Colonic mucosa (tissue), 4 donors: ENCODE measurements at places on chromosomes 13 and 19. TPM values are rescaled to one million over a fixed set of nuclear protein-coding genes. Genes with fewer than 3 reads are reported as not detected.

DNA sequence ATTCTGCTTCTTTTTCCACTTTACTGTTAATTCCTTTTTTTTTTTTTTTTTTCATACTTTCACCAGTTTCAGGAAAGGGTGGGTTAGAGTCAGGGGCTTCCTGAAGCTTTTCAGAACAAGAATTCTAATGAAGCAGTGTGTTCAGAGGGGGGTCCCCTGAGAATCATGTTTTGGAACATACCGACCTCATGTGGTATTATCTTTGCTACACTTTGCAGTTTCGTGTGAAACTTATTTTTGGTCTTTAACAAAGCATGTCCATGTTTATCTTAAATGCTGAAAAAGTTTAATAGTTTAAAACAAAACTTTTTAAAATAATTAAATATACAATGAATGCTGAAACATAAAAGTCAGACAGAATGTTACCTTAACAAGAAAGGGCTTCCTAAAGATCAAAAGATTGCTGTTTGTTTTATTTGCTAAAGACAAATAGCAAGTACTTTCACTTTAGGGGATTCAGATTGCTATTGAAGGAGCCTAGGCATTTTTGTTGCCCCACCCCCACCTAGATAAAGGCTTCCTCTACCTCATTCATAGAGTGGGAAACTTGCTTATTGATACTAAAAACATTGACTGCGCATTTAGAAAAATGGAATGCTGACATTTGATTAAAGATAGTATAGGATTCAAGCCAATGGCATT, 21.1 kb upstream of the POMP start:
- no peaks in the 10 kb centered on the region for H3K36me3 ChIP-seq
- DNase-seq: no peak
- H3K4me1 ChIP-seq: no peaks in the 10 kb centered on the region
- H3K27me3 ChIP-seq: no peaks in the 10 kb centered on the region

GRCh38 chr13:74778087-74778486, 643.9 kb upstream of the KLF12 start:
- H3K36me3 ChIP-seq: no peaks in the 10 kb centered on the region
- no peaks in the 10 kb centered on the region for H3K27me3 ChIP-seq
- H3K4me3 ChIP-seq: no peak overlapping the region
- DNase-seq: no peak

GRCh38 chr19:4593409-4593851, 33.9 kb upstream of the SEMA6B start:
- no peak for DNase-seq
- H3K4me1 ChIP-seq: no peaks in the 10 kb centered on the region
- no peak overlapping the region for H3K27ac ChIP-seq
- no peaks in the 10 kb centered on the region for H3K36me3 ChIP-seq
- no peak overlapping the region for H3K4me3 ChIP-seq

DNA sequence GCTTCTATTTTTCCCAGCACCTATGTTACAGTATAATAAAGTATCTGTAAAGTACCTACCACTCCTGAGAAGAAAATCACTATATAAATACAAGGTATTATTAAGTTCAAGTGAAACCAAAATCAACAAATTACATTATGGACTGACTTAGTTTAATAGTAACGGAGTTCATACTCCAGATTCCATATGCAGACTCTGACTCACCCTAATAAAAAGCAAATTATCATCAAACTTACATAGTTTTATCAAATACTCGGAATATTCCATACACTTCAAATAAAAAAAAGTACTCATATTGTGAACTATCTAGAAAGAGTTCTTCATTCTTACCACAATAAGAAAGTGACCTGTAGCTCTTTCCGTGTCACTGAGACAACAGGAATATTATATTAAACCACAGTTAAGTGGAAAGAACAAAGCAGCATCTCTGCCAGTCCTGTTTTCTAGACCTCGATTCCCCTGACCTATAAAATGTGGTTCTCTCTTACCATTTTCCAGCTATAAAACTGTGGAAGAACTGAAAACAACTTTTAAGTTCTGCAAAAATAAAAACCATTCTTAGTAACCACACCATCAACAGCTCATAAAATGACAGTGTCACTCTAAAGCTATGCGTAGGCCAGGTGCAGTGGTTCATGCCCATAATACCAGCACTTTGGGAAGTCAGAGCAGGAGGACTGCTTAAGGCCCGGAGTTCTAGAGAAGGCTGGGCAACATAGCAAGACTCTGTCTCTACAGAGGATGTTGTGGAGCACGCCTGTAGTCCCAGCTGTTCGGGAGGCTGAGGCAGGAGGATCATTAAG, 42.6 kb downstream of the USP12 start:
- H3K4me3 ChIP-seq: no peak overlapping the region
- no peak for DNase-seq
- no peaks in the 10 kb centered on the region for H3K27me3 ChIP-seq
- peaks cover 10% of the 10 kb centered on the region for H3K4me1 ChIP-seq
- no peak overlapping the region for H3K27ac ChIP-seq
- no peaks in the 10 kb centered on the region for H3K36me3 ChIP-seq

DNA sequence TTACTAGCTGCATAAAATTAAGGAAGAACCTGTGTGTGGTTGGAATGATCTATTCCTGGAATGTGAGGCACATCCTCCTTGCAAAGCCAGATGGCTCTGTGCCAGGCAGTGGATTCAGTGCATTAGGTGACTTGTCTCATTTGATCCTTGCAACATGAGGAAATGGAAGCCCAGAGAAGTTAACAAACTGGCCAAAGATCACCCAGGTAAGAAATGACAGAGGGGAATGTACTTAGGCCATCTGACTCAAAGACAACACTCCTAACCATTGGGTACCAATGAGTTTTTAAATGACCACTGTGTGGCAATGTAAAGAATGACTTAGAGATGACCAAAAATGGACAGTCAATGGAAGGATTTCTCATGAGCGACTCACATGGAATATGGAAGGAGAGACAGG, 114.2 kb upstream of the RXFP2 start:
- H3K4me1 ChIP-seq: no peaks in the 10 kb centered on the region
- H3K36me3 ChIP-seq: no peaks in the 10 kb centered on the region
- H3K27me3 ChIP-seq: no peaks in the 10 kb centered on the region
- no peak overlapping the region for H3K4me3 ChIP-seq

GRCh38 chr13:45518525-45519245, 53.9 kb downstream of the COG3 start:
- H3K27me3 ChIP-seq: no peaks in the 10 kb centered on the region
- H3K27ac ChIP-seq: no peak overlapping the region
- H3K4me1 ChIP-seq: no peaks in the 10 kb centered on the region
- no peak for DNase-seq
- H3K4me3 ChIP-seq: no peak overlapping the region

DNA sequence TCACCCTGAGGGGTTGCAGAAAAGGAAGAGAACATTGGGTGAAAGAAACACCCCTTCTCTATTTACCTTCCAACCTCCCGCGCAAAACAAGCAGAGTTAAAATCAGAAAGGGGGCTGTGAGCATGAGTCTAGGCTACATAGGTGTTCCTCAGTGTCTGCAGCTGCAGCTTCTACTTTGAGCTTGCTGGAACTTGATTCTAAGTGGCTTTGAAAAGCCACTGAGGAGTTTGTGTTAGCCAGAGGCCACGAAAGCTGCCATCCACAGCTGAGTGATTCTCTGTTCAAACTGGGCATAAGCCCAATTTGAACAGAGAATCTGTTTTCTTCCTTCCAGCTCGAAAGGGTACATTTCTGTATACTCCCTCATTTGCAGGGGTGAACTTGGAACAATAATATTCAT, 343.9 kb downstream of the PCDH9 start:
- DNase-seq: no peak
- no peak overlapping the region for H3K27ac ChIP-seq
- H3K4me1 ChIP-seq: no peaks in the 10 kb centered on the region
- no peaks in the 10 kb centered on the region for H3K27me3 ChIP-seq

- H3K36me3 ChIP-seq: no peaks in the 10 kb centered on the region
- no peaks in the 10 kb centered on the region for H3K27me3 ChIP-seq
- H3K4me3 ChIP-seq: no peak overlapping the region
Observed at GRCh38 chr19:7795555-7796161, 32.6 kb downstream of the CLEC4M start.

GRCh38 chr19:58304748-58305064, 471 bp upstream of the ERVK3-1 start:
- H3K36me3 ChIP-seq: no peaks in the 10 kb centered on the region
- H3K27ac ChIP-seq: peak overlapping the region; percentile 75
- DNase-seq: no peak
- peak overlapping the region; percentile 98 for H3K4me3 ChIP-seq

- H3K4me3 ChIP-seq: no peak overlapping the region
- H3K27me3 ChIP-seq: no peaks in the 10 kb centered on the region
- no peak overlapping the region for H3K27ac ChIP-seq
- H3K36me3 ChIP-seq: no peaks in the 10 kb centered on the region
- no peak for DNase-seq
- H3K4me1 ChIP-seq: no peaks in the 10 kb centered on the region
Observed at GRCh38 chr13:43493496-43494000, 293.2 kb downstream of the ENOX1 start.

DNA sequence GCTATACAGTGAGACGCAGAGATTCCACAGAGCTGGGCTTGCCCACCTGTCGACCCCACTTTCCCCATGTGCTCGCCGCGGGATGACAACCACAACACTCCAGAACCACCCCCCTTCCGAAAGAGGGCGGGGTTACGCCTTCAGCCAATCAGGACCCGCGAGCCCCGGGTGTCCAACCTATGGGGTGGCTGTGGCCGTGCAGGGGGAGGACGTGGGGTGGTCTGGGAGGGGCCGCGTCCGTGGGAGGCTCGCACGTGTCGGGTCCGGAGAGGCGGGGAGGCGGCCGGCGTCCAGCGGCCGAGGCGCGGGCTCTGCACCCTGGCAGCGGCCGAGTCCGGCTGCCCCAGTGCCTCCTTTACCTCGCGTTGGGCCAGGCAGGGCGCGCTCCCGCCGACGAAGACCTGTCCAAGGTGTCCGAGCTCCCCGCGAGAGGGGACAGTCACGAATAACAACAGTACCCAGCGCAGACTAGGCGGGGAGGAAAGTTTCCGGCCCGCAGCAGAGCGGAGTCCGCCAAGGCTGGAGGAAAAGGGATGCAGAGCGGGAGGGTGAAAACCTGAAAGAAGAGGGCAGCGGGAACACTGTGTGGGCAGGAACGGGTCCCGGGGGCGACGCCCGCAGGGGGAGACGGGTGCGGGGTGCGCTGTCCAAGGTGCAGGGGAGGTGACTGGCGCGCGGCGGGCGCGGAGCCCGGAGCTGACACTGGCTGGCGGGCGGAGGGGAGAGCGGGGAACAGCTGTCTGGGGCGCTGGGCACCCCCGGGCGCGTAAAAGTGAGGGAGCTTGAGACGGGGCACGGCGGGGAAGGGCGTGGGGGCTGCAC, 911 bp downstream of the ENOX1 start:
- DNase-seq: peak; percentile 71
- H3K4me1 ChIP-seq: peaks cover 3% of the 10 kb centered on the region
- peak overlapping the region; percentile 66 for H3K27ac ChIP-seq
- no peaks in the 10 kb centered on the region for H3K36me3 ChIP-seq
- peaks cover 9% of the 10 kb centered on the region for H3K27me3 ChIP-seq
- peak overlapping the region; percentile 50 for H3K4me3 ChIP-seq

GRCh38 chr13:112734696-112735547, 45.1 kb downstream of the ATP11A start:
- no peaks in the 10 kb centered on the region for H3K27me3 ChIP-seq
- H3K36me3 ChIP-seq: no peaks in the 10 kb centered on the region
- DNase-seq: no peak

- no peaks in the 10 kb centered on the region for H3K4me1 ChIP-seq
- H3K27ac ChIP-seq: no peak overlapping the region
- H3K4me3 ChIP-seq: no peak overlapping the region
- H3K36me3 ChIP-seq: no peaks in the 10 kb centered on the region
- no peaks in the 10 kb centered on the region for H3K27me3 ChIP-seq
- no peak for DNase-seq
Observed at GRCh38 chr13:84297251-84297650, 415.0 kb upstream of the SLITRK1 start.

GRCh38 chr13:93752541-93752940, 525.9 kb downstream of the GPC6 start:
- H3K27me3 ChIP-seq: no peaks in the 10 kb centered on the region
- no peak for DNase-seq
- H3K36me3 ChIP-seq: no peaks in the 10 kb centered on the region
- H3K27ac ChIP-seq: no peak overlapping the region
- no peak overlapping the region for H3K4me3 ChIP-seq

- H3K4me3 ChIP-seq: no peak overlapping the region
- DNase-seq: peak; percentile 20
- no peak overlapping the region for H3K27ac ChIP-seq
- peaks cover 5% of the 10 kb centered on the region for H3K27me3 ChIP-seq
Observed at GRCh38 chr13:25292301-25292700, 5.0 kb upstream of the MTMR6 start.

- no peaks in the 10 kb centered on the region for H3K36me3 ChIP-seq
- H3K4me1 ChIP-seq: no peaks in the 10 kb centered on the region
- H3K4me3 ChIP-seq: no peak overlapping the region
- H3K27ac ChIP-seq: no peak overlapping the region
- peak; percentile 68 for DNase-seq
Observed at GRCh38 chr13:25752957-25753551, 298.8 kb downstream of the SHISA2 start.

- no peaks in the 10 kb centered on the region for H3K4me1 ChIP-seq
- H3K27me3 ChIP-seq: no peaks in the 10 kb centered on the region
- DNase-seq: no peak
Observed at GRCh38 chr13:35219021-35219420, 257.5 kb downstream of the MAB21L1 start.

GRCh38 chr13:52737451-52737850, 2.2 kb downstream of the CNMD start:
- DNase-seq: no peak
- no peak overlapping the region for H3K27ac ChIP-seq
- no peak overlapping the region for H3K4me3 ChIP-seq
- H3K27me3 ChIP-seq: peaks cover 24% of the 10 kb centered on the region

GRCh38 chr13:43522788-43523187, 264.0 kb downstream of the ENOX1 start:
- H3K4me3 ChIP-seq: no peak overlapping the region
- no peak overlapping the region for H3K27ac ChIP-seq
- H3K36me3 ChIP-seq: no peaks in the 10 kb centered on the region
- no peaks in the 10 kb centered on the region for H3K27me3 ChIP-seq
- H3K4me1 ChIP-seq: no peaks in the 10 kb centered on the region
- DNase-seq: no peak

DNA sequence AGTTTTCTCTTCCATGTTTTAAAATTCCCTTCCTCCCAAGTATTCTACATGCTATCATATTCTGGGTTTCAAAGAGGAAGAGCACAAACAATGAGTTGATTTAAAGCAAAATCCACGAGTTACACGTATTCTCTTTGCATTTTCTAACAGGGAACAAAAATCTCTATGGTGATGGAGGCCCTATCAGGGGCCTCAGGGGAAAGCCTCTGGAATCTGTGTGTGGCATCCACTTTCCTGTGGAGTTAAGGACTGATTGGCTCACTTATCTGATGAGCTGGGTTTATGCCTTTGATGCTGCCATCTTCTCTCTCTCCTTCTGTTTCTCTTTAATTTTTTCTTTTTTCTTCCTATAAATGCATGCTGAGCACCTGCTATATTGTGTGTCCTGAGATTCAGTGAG, 14.8 kb downstream of the OLFM4 start:
- no peaks in the 10 kb centered on the region for H3K4me1 ChIP-seq
- DNase-seq: no peak

The C5AR2 gene
- 0.82 TPM for total RNA-seq

The VSIG10L gene
- 1.1 TPM for total RNA-seq

The NLRP11 gene
- not detected for total RNA-seq

The APC2 gene
- 0.05 TPM for total RNA-seq

The ZNF563 gene
- 2.7 TPM for total RNA-seq

The NAPSA gene
- 6.1 TPM for total RNA-seq

The ZNF667 gene
- total RNA-seq: 1.3 TPM

The ZNF844 gene
- 8.3 TPM for total RNA-seq

The ELSPBP1 gene
- total RNA-seq: not detected

The MICU2 gene
- total RNA-seq: 32.3 TPM

The PSG1 gene
- not detected for total RNA-seq

The FCAR gene
- total RNA-seq: 0.88 TPM

The BST2 gene
- 15.6 TPM for total RNA-seq
